ENCODE measurements at places on chromosomes 5 and 9. TPM values are rescaled to one million over a fixed set of nuclear protein-coding genes. Genes with fewer than 3 reads are reported as not detected.
A peak's percentile ranks its signal among the peaks of the same experiment; 100 is the strongest.

GABRP gene
- not detected for total RNA-seq

GRCh38 chr5:42499016-42499415 is 75.8 kb downstream of the GHR start:
- peaks cover 28% of the 10 kb centered on the region for H3K4me1 ChIP-seq
- H3K27me3 ChIP-seq: no peaks in the 10 kb centered on the region
- no peak for DNase-seq
- no peak overlapping the region for H3K4me3 ChIP-seq
- peak overlapping the region; percentile 81 for H3K27ac ChIP-seq
- H3K36me3 ChIP-seq: peaks cover 3% of the 10 kb centered on the region

FBP1 gene
- 233 TPM for total RNA-seq

SNCAIP gene
- 0.50 TPM for total RNA-seq

Measured in liver (tissue), 10 donors.